ENCODE measurements at places on chromosomes 4 and X.

DNA sequence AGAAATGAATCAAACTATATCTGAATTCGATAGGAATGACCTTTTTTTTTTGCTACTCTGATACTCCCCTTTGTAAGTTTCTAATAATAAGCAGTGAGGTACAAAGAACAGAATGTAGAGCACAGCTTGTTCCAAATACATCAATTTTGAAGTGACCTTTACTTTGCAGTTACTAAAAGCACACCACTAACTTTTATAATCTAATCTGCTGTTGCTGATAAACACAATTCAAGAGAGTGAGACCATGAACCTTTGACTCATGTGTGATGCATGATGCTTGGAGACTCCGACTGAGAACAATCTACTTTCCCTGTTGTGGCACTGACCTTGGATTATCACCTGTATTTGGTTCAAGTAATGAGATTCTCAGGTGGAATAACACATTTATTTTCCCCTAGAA is 91.6 kb upstream of the GNPDA2 start:
- no peak for DNase-seq

DNA sequence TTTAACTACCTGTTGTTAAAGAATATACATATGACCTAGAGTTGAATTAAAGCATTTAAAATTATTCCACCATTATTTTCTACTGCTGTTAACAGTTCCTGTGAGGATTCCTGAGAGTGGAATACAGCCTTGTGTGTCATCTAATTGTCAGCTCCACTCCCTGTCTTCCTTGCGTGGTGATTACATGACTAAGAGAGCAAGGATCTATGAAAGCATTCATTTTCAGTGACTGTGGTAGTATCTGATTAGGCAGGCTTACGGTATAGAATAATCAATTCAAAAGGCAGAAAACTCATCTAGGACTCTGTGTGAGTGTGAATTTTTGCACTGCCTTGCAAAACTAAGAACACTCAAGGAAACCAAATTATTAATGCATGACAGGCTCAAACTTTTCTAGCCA is 577.8 kb downstream of the SH3BGRL start:
- DNase-seq, result no peak

- no peak for DNase-seq
Measured at GRCh38 chrX:15158736-15159406, 111.0 kb downstream of the ASB9 start.

DNA sequence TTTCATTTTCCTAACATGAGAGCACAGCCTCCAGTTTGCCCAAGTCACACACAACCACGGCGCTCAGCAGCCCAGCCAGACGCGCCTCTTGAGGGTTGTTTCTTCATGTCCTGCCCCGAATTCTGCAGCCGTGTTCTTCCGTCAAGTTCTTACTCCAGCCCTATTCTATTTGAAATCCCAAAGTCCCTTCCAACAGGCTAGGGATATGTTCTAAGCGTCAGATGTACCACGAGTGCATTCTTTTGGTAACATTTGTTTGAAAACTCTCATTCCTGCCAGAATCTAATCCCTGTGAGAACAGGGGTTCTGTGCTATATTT is 23.1 kb downstream of the ACSL1 start:
- no peak for DNase-seq

DNA sequence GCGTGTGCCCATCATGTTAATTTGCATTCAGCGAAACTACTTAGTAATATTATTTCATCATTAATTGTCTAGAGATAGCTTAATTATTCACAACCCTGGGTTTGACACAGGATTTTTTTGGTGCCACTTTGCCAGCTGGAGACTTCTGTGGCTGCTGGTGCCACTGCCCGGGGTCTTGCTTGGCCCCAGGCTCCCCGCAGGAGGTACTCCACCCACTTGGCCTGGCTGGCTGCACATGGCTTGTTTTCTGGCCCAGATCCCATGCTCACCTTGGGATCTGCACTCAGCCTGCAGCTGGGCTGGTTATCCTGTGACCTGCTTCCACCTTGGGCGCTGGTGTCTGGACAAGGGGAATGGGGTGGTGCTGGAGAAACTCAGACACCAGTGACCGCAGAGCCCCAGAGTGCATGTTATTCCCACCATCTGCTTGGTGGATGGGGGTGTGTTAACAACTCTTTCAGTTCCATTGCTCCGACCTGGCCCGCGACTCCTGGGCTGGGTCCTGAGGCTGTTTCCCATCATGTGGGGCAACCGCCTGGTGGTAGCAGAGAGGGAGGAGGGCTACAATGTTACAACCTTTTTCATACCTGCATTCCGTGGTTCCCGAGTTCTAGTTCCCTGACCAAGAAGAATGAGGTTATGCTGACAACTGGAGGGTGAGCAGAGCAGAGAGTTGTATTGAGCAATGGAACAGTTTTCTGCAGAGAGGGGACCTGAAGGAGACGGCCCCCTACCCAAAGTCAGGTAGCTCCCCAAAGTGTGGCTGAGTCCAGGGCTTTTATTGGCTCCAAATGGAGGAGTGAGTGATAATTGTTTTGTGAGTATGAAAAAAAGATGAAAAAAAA is 1950.0 kb upstream of the IGFBP7 start:
- no peak for DNase-seq

- no peak for DNase-seq
Measured at GRCh38 chrX:30992381-30992904, 79.4 kb downstream of the FTHL17 start.

DNA sequence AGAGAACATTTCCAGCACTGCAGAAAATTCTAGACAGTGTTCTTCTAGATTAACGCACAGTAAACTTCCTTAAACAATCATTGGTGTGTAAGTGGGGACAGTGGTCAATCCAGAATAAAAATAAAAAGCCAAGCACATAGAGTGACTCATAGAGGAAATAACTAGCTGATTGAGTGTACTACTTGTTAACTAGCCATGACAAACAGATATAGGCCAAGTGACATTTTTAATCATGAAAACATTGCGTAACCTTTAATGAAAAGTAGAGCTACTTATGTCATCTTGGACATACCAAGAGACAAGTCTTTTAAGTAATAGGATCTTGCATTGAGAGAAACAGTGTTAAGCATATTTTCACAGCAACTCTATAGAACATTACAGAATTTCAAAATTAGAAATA is 233.9 kb upstream of the MAB21L2 start:
- no peak for DNase-seq
